Right atrium auricular region (tissue), 2 donors: ENCODE measurements at places on chromosomes 12 and 14. TPM values are rescaled to one million over a fixed set of nuclear protein-coding genes. Genes with fewer than 3 reads are reported as not detected.

DNA sequence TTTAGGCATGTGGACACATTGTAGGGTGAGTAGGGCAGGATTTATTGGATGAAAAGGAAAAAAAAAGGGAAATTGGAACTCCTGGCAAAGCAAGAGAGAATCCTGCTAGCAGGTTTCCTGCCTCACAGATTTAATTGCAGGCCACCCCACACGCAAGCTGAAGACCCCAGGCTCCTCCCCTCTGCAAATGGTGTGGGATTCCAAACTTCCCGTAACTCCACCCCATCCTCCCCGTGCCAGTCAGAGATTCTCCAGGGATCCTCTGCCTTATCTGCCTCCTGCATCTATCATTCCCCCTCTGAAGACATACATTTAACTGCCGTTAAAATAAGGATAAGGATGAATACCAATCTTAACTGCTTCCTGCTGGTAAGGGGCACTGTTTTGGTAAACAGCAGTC is 249.8 kb upstream of the GARIN2 start:
- DNase-seq: no peak

- no peak for DNase-seq
Measured at GRCh38 chr14:44135972-44136371, 371.1 kb downstream of the FSCB start.

DNA sequence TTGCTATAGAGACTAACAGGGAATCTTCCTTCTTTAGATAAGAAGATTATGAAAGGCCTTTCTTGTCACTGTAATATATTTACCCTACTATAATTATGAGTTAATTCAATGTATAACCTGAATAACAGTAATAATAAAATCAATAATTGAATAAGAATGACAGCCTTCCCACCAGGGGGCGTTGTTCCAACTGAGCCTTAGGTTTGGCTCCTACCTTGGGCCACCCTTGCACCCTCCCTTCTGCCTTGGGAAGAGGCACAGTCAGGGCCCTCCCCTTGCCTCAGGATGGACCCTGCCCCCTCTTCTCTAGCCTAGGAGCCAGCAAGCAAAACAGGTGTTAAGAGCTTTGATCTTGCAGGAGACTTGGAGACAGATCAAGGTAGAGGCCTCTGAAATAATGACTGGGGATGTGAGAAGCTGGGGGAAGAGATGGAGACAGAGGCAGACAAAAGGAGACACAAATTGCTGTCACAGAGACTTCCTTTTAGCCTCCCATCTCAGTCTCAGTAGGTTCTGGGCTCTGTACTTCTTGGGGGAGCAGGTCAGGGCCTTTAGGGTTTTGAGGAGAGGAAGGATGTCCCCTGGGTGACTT is 40.1 kb upstream of the CISTR start:
- no peak for DNase-seq

- DNase-seq: no peak
Measured at GRCh38 chr12:111406474-111407376, 1.0 kb downstream of the SH2B3 start.

GRCh38 chr12:101166866-101167265 is 43.2 kb downstream of the SLC5A8 start:
- DNase-seq: no peak

DNA sequence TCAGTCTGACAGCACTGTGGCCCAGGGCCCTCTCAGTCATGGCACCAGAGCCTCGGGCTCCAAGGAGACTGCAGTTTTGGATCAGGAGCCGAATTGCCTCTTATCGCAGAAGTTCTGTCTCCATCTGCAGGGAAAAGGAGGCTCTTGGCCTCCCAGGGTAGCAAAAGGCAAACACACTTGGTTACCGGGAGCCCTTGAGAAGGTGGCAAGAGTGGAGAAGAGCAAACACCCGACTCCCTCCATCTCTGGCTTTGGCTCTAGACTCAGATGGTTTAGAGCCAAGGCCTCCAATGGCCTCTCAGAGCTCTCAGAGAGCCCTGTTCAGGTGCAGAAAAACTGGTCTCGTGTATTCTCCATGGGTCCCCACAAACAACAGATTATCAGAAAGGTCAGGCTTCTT is 44.6 kb downstream of the NINJ2 start:
- DNase-seq: no peak

DNA sequence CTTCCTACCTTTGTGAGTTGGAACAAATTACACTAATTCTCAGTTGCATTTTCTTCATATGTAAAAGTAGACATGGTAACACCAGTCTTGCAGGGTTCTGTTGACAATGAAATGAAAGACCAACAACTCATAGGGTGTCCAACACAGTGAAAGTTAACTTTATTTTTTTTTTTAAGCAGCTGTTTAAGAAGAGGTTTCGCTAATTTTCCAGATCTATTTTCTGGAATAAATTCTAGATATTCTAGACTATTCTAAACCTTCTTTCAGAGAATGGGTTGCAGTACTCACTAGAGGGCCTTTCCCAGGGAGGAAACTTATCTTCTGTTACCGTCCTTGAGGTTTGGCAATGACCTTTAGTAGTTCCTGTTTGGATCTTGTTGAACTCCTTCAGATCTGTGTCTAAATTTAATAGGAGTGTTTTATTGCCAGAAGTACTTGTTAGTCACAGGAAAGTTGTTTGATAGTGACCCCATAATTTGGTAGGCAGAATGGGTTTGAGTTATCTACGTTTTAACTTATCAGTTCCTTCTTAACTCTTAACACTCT is 2.8 kb upstream of the ART4 start:
- DNase-seq: no peak

DNA sequence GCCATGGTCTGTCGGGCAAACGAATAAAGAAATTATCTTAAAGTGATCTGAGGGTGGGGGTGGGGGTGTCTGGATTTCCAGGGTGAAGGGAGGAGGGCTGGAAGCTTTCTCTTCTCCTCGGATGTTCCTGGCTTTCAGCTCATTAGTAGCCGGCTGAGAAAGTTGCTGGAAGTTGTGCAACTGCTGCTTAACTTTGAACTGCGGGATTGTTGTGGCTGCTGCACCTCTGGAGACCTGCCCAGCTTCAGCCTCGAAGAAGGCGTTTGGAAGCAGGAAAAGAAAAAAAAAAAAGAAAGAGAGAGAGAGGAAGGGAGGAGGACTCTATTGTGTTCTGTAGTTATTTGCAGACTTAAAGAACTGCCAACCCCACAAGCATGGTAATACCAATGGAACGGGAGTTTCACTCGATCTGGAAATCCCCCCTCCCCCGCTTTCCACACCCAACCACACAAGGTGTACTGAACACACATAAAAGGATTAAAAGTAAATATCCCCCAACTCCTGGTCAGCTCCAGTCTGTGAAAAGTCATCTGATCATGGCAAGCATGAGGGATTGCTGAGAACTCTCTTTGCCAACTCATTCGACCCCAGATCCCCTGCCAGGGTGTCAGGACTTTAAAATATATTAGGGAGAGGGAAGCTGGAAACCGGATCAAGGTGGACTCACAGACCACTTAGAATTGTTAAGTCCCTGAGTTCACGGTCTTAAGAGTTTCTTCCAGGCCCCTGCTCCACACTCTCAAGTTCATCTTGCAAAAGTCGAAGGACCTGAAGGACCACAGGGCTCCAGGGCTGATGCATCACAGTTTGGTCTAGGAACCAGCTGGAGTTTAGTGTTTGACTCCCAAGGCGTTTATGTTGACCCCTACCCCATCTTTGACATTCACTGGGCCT is at the start of gene RASSF9:
Gene RASSF9, minus strand, starts transcription at position 213 of the 894 bp plus-strand sequence. Its CDS starts 208 bp downstream, at position 5.
- peak; percentile 70 for DNase-seq

- DNase-seq: no peak
Measured at GRCh38 chr14:68553311-68553710, 239.6 kb downstream of the ZFP36L1 start.

EML1 gene
- total RNA-seq: 30.2 TPM

SLC7A8 gene
- total RNA-seq: 11.9 TPM
